ENCODE measurements at places on chromosomes 1 and 21.
A peak's percentile ranks its signal among the peaks of the same experiment; 100 is the strongest.

GRCh38 chr1:111030590-111030989 lies 66.9 kb upstream of the LRIF1 start:
- DNase-seq = peak; percentile 58

DNA sequence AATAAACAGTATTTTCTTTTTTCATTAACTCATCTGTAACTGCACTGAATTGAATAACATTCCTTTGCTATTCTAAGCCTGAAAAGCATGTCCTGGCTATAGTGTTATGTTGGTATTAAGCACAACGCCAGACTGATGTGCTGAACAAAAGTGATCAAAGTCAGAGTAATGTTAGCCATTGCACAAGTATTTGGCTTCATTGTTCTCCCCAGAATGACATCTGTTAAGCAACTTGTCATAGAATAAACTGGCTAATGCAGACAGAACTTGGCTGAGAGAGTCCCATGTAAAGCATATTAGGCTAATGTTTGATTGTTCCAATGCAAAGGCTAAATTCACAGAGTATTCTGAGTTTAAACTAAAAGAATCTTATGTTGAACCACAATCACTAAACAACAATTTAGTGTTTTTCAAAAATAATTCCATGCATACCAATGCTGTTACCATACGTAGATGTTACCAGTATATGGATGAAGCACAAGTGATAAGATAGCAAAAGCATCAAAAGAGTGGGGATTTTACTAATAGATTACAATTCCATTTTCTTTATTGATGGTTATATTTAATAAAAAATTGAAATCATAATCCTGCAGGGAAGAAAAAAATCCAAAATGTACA lies 235.3 kb upstream of the DMRTA2 start:
- peak; percentile 52 for DNase-seq

- no peak for DNase-seq
These were observed 40.8 kb downstream of the PTPRC start for GRCh38 chr1:198679535-198680173.

DNA sequence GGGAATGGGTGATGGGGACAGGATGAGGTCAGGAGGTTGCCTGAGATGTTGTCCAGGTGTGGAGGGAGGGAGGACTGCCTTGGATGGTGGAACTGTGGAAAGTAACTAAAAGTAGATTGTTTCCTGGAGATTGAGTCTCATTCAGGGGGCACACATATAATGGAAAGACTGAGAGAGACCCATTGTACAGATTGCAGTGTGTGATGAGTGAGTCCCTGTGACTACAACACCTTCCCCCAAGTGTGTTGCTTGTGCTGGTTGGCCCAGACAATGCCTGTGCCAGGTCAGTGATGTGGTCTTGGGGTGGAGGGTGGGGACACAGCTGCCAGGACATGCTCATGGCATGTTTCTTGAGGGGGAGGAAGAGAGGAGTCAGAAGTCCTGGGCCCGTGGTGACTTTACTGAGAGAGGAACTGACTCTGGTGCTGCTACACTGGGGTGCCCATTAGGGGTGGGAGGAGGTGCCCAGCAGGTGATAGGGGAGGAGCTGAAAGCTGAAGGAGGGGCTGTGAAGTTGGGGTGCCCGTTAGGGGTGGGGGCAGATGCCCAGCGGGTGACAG lies 5.2 kb downstream of the SNAP47 start:
- no peak for DNase-seq

- no peak for DNase-seq
These were observed 16.4 kb upstream of the OSBPL9 start for GRCh38 chr1:51600529-51600928.

All from GM03348 (cell line).